Progenitor cell of endocrine pancreas (in vitro differentiated cells): ENCODE measurements at places on chromosomes 4 and X. TPM values are rescaled to one million over a fixed set of nuclear protein-coding genes. Genes with fewer than 3 reads are reported as not detected.

RTL3 gene
- total RNA-seq: not detected in 2 replicates

GRCh38 chr4:126233483-126233882 lies 918.7 kb downstream of the FAT4 start:
- no peak for DNase-seq

ZNF185 gene
- 10.1 and 12.3 TPM in 2 replicates for total RNA-seq

GRCh38 chrX:139237141-139237540 lies 293.4 kb upstream of the F9 start:
- DNase-seq: no peak

GRCh38 chr4:122224348-122224747 lies 72.2 kb downstream of the BLTP1 start:
- no peak for DNase-seq

DNA sequence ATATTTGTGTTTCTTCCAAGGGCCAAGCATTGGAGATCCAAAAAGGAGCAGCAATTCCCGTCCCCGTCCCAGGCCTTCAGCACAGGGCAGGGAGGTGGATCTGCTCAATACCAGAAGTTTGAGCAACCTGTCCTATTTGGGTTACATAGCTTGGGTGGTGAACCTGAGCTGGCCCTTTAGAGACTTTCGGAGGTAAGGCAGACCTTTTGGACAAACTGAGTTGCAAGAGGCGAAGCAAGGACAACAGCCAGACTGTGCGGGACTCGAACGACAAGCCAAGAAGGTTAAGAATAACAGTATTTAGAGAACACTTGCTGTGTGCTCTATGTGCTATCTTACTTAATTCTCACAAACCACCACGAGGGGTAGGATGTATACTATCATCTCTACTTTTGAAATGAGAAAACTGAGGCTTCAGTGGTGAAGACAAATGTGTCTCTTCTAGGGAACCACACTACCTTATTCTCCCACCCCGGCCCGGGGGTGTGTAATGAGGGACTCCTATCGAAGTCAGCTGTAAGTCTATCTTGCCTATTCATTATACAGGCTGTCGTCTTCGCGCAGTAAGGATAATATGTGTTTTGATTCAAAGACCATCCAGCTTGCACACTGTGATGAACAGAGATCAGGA lies 1.3 kb downstream of the NOP14 start:
- no peak for DNase-seq

GRCh38 chr4:77697860-77698590 lies 92.4 kb downstream of the CXCL13 start:
- DNase-seq: no peak

GRCh38 chr4:144901141-144901540 lies 196.9 kb downstream of the ANAPC10 start:
- DNase-seq: no peak
